ENCODE measurements at places on chromosomes 3 and 15.
A peak's percentile ranks its signal among the peaks of the same experiment; 100 is the strongest.

GRCh38 chr15:22939051-22939450 lies 41.1 kb downstream of the CYFIP1 start:
- DNase-seq = no peak

- no peak for DNase-seq
Measured at GRCh38 chr3:64329037-64329436, 103.8 kb upstream of the PRICKLE2 start.

DNA sequence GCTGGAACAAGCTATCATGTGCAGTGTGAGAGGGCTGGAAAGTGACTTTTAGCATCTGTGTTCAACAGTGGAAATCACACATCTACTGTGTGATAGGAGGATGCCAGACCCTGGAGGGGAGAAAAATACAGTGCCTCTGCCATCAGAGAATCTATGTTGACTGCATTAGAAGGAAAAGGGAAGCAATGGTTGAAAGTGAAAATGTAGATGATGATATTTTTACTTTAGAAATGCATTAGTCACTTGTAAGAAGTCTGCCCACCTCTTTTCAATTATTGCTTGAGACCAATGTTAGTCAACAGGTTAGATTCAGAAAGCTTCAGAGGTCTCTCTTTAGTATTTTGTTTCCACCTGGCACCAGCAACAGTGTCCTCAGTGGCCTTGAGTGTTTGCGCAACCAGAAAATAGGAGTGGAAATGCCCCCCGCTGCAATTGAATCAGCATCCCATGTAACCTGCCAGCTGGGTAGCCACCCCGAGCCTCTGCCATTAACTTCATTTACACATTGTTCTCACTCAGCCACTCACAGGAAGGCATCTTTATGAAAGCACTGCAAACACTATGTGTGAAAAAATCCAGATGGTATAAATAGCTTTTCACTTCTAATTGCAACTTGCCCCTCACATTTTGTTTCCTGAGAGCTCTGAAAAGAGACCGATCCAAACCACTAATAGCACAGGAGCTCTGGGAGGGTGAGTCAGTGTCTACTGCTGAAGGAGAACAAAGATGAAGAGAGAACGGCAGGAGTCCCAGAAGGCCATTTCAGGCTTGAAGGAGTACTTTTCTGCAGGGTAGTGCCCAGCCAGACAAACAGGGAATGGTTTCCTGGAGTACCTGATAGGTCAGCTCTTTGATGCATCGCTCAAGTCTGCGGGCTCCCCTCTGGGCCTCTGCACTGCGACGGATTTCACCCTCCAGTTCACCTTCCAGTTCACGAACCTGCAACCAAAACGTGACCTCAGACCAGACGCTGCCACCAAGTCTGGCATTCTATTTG lies 92.1 kb downstream of the HHLA2 start:
- no peak for DNase-seq

GRCh38 chr3:170889132-170889531 lies 19.1 kb upstream of the RPL22L1 start:
- DNase-seq = no peak

DNA sequence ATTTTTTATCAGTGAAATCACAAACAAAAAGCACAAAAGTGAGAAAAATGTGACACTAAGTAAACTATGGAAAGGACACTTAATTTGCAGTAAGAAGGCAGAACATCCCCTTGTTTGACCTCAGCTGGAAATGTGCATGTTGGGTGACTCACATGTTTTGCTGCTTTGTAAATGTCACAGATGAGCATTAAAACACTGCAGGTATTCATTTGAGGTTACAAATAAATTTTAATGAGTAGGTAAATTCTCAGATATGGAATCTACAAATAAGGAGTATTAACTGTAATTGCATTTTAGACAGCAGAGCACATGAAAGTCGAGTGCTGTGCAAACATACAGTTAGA lies 20.3 kb downstream of the CHMP2B start:
- no peak for DNase-seq

DNA sequence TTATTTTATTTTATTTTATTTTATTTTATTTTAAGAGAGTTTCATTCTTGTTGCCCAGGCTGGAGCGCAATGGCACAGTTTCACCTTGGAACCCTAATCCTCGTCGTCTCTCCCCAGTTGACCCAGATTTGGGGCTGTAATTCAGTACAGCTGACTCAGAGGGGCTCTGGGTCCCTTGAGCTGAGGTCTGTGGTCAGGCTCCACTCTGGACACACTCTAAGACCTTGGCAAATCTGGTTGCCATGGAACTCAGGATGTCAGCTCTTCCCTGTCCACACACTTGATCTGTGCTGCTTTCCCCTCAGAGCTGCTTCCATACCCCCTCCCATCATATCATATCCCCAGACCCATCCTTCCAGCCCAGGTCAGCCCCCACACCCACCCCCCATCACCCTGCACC lies 675 bp upstream of the CYP11A1 start:
- no peak for DNase-seq

DNA sequence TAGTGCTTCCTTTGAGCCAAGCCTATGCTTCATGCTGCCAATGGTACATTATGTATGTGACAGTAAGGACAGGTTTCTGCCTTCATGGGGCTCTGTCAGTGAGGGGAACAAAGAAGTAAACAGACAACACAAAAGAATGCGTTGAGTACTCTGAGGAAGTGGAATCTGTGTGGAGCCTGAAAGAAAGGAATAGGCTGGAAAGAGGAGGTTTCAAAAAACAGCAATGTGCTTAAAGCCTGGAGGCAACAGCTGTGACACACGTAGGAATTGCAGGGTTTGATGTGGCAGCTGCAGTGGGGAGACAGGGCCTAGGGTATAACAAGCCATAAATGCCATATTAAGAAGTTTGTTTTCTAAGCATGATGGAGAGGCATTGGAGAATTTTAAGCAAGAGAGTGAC lies 316.7 kb downstream of the CLSTN2 start:
- no peak for DNase-seq

- no peak for DNase-seq
Measured at GRCh38 chr3:189561256-189561655, 69.9 kb upstream of the TP63 start.

- no peak for DNase-seq
Measured at GRCh38 chr3:51295625-51296024, 89.5 kb upstream of the MANF start.

- DNase-seq = no peak
Measured at GRCh38 chr3:8745619-8746370, 12.2 kb downstream of the CAV3 start.

- no peak for DNase-seq
Measured at GRCh38 chr3:45211466-45212094, 14.5 kb downstream of the TMEM158 start.

DNA sequence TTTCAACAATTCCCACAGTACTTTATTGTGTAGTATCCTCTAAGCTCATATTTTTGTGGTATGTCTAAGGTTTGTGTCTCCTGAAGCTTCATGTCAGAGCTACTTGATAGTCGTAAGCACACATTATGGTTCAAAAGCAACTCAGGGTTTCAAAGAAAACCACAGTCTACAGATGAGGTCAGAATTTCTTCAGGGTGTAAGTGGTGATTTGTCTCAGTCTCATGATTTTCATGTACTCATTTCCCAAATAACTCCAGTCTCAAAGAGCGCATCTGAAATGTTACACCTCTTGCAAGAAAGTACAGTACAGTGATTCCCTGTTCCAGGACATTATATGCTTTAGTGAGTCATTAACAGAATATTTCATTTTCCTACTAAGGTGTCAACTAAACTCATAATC lies 47.5 kb upstream of the SSR3 start:
- no peak for DNase-seq

- DNase-seq = no peak
Measured at GRCh38 chr15:101055411-101055810, 136.3 kb downstream of the LRRK1 start.

DNA sequence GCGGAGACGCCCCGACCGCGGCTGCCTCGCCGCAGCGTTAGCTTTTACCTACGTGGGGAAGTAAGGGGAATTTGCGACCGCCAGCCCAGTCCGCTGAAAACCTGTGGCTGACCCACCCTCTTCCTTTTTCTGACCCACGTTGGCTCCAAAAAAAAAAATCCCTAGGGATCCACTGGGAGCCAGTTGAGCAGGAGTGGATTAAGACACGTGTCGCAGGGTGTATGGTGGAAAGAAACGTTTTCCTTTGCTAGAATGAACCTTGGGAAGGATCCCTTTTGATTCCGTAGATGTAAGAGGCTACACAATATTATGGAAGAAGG lies 575 bp upstream of the PCYT1A start:
- DNase-seq = no peak

GRCh38 chr15:99762288-99762687 lies 29.1 kb upstream of the LYSMD4 start:
- DNase-seq = no peak

- no peak for DNase-seq
Measured at GRCh38 chr3:25035526-25035925, 392.5 kb upstream of the RARB start.

- DNase-seq = no peak
Measured at GRCh38 chr3:174749143-174749542, 110.0 kb upstream of the NAALADL2 start.

DNA sequence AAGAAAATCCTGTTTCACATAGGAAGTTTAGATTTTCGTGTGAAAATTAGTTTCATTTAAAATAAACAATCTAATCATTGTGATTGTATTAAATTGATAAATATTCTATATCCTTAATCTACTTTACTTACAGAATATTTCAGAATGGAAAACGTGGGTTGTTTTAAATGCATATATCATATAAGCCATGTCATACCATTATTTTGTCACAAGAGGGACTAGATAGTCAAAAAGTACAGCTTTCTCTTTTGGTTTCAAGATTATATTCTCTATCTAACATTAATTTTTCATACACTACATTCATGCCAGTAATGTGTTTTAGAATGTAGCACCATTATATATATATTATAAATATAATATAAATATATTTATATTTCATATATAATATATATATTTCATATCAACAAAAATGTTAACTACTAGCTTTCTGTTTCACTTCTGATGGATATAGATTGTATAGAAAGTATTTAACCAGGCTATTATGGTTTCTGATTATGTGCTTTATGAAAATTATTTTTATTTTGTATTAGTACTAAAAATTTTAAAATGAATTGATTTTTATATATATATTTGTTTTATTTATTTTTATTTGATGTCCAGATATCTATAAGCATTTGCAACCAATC lies 45.3 kb downstream of the OSTN start:
- DNase-seq = no peak

- DNase-seq = no peak
Measured at GRCh38 chr3:97917813-97918536, 54.3 kb downstream of the RIOX2 start.

DNA sequence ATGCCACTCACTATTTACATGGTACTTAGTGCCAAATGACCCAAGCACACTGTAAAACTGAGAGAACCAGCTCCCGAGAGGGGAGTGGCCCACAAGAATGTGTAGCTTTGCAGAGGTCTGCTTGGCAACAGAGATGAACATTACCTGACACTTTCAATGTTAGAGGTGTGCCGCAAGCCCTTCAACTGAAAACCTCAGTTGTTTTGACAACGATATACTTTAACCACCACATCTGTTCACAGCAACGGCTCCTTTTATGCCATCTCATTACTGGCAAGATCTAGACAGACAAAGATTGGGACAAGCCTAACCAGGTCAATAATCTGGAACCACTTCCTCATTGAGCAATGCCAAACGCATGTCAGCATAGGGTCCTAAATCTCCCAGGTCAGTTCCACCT lies 23.7 kb downstream of the NEK10 start:
- DNase-seq = no peak

- no peak for DNase-seq
Measured at GRCh38 chr3:101527906-101528305, 14.9 kb upstream of the SENP7 start.

DNA sequence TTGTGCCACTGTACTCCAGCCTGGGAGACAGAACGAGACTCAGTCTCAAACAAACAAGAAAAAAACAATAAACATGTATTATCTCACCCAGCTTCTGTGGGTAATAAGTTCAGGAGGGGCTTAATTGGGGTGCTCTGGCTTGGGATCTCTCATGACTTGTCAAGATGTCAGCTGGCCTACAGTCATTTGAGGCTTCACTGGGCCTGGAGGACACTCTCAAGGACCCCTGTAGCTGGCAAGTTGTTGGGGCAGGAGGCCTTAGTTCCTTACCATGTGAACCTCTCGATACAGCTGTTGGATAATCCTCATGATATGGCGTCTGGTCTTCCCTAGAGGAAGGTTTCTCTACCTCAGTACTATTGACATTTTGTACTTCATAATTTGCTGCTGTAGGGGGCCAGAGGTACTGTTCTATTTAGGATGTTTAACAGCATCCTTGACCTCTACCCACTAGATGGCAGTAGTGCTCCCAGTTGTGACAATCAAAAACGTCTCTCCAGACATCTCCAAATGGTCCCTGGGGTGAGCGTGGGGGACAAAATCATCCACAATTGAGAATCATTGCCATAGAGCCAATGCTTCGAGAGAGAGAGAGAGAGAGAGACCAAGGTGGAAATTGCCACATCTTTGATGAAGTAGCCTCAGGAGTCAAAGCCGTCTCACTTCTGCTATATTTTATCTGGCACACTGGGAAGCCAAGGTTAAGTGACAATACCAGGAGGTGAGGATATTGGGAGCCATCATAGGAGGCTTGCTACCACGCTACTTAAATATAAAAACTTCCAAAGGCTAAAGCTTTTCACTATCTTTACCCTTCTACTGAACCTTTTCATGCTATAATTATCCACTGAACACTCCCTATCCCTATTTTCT lies 23.9 kb upstream of the SLTM start:
- no peak for DNase-seq

GRCh38 chr3:82055792-82056191 lies 294.3 kb upstream of the GBE1 start:
- no peak for DNase-seq

- no peak for DNase-seq
Measured at GRCh38 chr3:3798631-3799113, 559 bp upstream of the LRRN1 start.

GRCh38 chr3:108602249-108602934 lies 12.9 kb downstream of the DZIP3 start:
- no peak for DNase-seq

DNA sequence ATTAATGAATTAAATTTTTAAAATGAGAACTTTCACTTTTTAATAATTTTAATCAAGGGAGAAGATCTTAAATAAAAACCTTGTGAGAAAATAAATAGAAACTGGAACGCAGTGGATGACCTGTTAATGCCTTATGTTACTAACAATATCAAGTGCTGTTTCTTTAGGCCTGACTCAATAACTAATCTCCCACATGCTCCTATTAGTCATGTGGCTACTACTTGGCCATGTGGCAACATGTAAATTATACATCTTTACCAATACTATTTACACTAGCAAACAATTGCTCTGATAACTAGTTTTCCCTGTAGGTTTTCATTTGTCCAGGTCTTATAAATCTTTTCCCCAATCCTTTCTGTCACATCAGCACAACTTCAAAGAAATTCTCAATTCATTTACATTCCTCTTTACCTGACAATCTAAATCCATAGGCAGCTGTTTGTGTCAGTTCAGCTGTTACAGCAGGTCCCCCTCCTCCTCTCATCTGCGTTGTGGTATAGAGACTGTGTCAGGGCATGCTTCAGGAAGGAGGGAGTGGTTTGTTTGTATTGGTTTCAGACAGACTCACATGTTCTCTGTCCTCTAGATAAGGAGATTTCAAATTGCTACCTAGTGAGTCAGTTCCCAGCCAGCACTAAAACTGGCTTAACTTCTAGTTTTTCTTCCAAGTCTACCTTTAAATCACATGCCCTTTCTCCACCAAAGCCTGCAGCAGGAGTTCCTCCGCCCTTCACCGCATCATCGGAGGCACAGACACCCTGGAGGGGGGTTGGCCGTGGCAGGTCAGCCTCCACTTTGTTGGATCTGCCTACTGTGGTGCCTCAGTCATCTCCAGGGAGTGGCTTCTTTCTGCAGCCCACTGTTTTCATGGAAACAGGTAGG lies 11.3 kb upstream of the C3orf52 start:
- DNase-seq = peak; percentile 63
